Hypothalamus (tissue), 51 donors: ENCODE measurements at places on chromosomes 12 and 14.

DNA sequence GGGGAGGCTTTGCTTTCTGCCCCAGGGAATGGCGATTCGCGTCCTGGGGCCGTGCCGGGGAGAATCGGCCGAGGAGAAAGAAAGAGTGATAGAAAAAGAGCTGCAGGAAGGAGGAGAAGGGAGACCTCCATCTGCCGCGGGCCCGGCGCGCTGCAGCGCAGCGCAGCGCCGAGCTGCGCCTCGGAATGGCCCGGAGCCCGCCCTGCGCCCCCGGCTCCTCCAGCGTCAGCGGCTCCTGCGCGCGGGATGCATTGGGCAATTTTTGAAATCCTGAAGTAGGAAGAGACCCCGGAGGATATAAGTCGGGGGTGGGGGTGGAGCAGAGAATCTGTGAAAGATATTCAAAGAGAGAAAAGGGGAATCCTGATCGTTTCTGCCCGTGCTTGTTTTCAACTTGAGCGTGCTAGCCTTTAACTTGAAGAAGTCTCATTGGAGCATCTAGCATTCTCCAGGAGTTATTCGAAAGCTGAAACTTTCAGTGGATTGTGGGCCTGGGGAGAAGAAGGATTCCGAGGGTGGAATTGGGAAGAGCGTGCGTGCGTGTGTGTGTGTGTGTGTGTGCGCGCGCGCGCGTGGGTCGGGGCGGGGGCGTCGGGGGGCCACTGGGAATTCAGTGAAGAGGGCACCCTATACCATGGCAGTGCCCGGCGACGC is 441 bp downstream of the PDE3A start:
- no peak for DNase-seq

GRCh38 chr12:111405859-111406473 is at the start of gene SH2B3:
Gene SH2B3 (plus strand): TSS chr12:111405923. CDS start chr12:111418146, 12,223 bp downstream.
- no peak for DNase-seq

DNA sequence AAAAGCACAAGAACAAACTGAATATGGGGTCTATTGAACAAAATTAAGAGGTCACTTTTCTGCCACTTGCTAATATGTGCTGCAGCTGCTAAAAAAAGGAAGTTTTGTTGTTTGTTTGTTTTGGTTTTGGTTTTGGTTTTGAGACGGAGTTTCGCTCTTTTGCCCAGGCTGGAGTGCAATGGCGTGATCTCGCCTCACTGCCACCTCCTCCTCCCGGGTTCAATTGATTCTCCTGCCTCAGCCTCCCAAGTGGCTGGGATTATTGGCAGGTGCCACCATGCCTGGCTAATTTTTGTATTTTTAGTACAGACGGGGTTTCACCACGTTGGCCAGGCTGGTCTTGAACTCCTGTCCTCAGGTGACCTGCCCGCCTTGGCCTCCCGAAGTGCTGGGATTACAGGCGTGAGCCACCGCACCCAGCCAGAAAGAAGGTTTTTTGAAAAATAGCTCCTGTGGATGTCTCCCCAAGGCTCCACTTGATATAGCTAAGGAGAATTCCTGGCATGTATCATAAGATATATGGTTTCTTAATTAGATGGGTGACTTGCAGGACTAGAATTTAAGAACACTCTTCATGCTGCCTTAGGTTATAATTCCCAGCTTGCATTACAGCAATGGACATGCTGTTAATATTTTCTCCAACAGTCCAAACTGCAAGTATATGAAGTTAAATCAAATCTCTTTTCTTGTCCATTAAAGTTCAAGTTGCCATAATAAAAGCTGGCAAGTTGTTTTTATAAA is 237.6 kb upstream of the AMIGO2 start:
- DNase-seq = no peak

GRCh38 chr14:106874350-106874749 is 1348.0 kb downstream of the TMEM121 start:
- DNase-seq = no peak

DNA sequence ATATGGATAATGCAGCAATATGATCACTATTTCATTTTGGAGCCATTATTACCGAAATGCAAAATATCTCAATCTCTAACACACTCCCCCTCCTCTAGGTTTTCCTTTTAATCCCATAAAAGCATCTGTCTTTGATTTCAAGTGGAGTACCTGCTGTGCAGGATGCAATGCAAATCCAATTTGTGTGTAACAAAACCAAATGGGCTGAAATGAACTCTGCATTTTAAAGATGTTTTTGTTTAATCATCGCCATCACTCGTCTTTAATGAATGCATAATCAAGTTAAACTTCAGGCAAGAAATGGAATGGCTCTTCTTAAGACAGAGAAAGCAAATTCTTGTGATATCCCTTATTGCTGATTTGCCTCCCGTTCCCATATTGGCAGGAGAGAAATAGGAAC is 114.3 kb downstream of the SLC15A5 start:
- DNase-seq = no peak

DNA sequence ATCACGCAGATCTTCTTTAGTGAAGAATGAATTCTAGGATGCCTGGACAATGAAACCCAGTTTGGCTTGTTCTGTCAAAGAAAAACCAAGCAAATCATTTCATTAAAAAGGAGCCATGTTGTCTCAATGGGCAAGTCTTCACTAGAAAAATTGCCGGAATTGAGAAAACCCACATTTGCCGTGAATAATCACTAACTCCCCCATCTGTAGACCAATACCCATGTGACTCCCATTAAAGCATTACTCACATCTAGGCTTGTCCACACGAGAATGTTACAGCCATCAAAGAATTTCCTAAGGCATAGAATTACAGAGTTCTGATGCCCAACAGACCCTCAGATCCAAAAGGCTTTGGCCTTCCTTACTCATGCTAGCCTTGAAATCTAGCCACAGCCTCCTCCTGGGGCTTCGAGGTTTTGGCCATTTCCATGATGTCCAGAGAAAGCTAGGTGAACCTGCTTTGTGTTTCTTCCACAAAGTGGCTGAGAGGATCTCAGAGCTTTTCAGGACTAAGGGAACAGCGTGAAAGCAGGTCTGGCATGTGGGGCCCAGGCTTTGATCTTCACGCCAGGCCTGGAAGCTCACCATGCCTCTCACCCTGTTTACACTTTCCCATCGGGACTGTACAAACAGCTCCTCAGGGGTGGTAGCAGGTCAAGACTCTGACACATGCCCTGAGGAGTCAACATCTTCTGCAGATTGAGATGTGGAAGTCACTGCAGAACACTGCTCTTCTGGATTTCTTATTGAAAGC is 12.1 kb downstream of the SLC7A8 start:
- no peak for DNase-seq

- no peak for DNase-seq
Observed at GRCh38 chr12:47080725-47081502, 1.2 kb upstream of the AMIGO2 start.

DNA sequence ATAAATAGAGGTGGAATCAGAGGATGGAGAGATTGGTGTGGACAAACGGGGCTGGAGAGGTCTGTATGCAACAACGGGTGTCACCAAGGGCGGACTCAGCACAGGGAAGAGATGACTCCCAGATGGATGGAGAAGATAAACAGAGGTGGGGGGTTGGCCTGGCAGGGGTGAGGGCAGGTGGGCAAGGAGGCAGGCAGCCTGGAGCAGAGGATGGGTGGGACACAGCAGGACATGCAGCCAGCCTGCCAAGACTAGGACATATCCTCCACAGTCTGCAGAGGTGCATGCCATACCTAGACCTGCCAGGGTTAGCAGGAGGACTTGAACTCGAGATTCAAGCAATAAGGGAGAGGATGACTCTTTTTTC is 56.2 kb downstream of the TTC7B start:
- no peak for DNase-seq

- DNase-seq = no peak
Observed at GRCh38 chr14:34930591-34931091, 52.2 kb upstream of the SRP54 start.

GRCh38 chr12:66667906-66668305 is 11.0 kb downstream of the GRIP1 start:
- DNase-seq = no peak

DNA sequence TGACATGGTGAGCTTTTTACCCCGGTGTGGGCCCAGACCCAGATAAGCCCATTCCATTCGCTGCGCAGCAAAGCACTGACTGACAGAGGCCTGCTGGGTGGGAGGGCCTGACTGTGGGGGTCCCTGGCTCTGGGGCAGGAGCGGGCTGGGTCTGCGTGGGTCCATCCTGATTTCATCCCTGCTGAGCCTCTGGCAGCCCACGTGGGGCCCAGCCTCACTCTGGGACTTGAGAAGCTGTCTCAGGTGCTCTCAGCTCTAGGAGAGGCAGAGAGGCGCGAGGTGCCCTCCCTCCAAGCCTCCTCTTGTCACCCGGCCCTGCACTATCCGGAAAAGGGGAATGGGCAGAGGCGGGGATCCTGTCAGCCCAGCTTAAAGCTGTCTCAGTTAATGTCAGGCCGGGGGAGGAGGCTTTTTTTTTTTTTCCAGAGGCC is 927 bp downstream of the ABCB9 start:
- DNase-seq = no peak

GRCh38 chr12:1830981-1831963 is 10.9 kb downstream of the LRTM2 start:
- no peak for DNase-seq

- DNase-seq = no peak
Observed at GRCh38 chr12:51751661-51752060, 96.9 kb downstream of the FIGNL2 start.

DNA sequence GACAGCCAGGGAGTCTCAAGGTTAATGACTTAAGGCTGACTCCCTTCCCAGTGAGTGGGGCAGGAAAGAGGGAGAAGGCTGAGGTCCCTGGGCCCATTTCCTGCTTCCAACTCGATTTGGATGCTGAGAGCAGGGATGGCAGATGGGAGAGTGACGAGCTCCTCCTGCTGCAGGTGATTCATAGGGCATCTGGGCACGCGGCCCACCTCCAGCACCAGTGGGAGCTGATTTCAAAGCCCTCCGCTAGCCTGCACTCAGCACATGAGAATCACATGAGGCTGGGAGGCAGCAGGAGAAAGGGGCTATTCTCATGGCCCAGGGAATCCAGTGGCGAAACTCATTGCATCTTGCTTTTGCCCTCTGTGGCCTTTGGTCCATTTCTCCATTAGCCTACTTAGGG is 90.8 kb downstream of the SSPN start:
- DNase-seq = no peak

GRCh38 chr14:66508547-66508845 is 549 bp downstream of the GPHN start:
- no peak for DNase-seq

- DNase-seq = no peak
Observed at GRCh38 chr14:51818748-51819380, 41.5 kb upstream of the GNG2 start.
